ENCODE measurements at places on chromosomes 6 and 20.

GRCh38 chr6:97885828-97886227 is 602.8 kb upstream of the MMS22L start:
- DNase-seq, result no peak

DNA sequence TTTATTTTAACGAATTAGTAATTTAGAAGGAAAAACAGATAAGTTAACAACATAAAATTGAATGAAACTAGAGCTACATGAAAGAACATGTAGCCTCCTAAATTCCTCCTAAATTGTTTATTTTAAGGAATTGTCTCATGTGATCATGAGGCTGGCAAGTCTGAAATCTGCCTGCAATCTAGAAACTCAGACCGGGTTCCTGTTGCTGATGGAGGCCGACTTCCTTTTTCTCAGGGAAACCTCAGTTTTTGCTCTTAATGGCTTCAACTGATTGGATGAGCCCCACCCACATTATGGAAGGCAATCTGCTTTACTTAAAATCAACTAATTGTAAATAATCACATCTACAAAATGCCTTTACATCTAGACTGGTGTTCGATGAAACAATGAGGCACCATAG is 267.6 kb upstream of the PRND start:
- DNase-seq, result no peak

DNA sequence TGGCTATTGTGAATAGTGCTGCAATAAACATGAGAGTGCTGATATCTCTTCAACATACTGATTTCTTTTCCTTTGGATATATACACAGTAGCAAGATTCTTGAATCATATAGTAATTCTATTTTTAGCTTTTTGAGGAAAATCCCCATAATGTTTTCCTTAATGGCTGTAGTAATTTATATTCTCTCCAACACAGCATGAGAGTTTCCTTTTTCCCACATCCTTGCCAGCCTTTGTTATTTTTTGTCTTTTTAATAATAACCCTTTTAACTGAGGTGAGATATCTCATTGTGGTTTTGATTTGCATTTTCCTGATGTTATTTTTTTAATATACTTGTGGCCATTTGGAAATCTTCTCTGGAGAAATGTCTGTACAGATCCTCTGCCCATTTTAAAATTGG is 132.6 kb downstream of the PRL start:
- no peak for DNase-seq

DNA sequence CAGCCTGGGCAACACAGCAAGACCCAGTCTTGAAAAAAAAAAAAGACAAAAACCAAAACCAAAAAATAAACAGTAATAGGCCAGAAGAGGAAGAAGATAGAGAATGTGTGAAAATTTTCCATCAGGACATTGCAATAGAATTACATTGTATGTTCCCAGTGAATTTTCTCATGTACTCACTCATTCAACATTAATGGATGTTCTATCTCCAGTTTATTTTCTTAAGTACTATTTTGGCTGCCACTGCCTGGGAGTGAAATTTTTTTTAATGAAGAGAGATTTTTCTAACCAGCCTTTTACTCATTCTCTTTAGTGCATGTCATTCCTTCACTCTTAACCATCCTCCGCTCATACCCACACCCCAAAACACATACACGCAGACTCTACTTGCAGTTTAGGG is 282.8 kb downstream of the ALDH8A1 start:
- no peak for DNase-seq

All from left renal cortex interstitium (tissue), 4 donors.